ENCODE measurements at places on chromosomes 7 and 10. TPM values are rescaled to one million over a fixed set of nuclear protein-coding genes. Genes with fewer than 3 reads are reported as not detected.

IL15RA gene
- total RNA-seq, result 4.5 TPM

MUC3A gene
- 17.6 TPM for total RNA-seq

TBX20 gene
- total RNA-seq, result 2.5 TPM

FAM13C gene
- total RNA-seq, result not detected

ERCC6 gene
- 5.5 TPM for total RNA-seq

UTF1 gene
- 0.16 TPM for total RNA-seq

Measured in A549 treated with RU486 at 1 μM for 4 hours (cell line).